Left lobe of liver (tissue), 2 donors: ENCODE measurements at places on chromosomes 7 and 10.

DNA sequence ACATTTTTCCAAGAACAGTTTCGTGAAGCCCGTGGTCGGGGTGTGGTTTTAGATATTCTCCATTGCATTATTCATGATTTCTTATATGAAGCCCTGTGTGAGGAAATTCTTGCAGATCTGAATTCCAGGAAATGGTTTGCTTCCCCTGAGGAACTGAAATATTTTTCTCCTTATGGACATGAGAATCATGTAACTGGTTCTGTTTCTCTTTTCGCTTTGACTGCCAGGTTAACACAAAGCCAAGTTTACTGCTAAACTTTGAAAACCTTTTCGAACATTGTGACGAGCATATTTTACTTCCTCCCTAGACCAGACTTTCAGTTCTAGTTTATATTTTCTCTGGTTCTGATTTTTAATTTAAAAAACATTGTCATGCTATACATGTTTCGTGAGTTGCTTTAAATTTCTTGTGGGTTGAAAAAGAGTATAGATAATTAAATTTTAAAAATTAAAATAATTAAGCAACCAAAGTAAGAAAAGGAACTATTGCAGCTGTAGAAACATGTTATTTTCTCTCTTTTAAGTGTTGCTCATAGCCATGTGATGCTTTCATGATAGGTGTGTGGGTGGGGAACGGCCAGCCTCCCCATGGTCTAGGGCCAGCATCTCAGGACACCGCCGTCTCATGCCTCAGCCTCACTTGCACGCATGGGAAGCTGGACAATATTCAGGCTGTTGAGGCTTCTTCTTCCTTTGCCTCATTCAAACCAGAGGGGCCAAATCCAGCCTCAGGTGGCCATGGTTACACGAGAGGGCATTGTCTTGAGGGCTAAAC, 97.1 kb downstream of the CREB5 start:
- DNase-seq: no peak

DNA sequence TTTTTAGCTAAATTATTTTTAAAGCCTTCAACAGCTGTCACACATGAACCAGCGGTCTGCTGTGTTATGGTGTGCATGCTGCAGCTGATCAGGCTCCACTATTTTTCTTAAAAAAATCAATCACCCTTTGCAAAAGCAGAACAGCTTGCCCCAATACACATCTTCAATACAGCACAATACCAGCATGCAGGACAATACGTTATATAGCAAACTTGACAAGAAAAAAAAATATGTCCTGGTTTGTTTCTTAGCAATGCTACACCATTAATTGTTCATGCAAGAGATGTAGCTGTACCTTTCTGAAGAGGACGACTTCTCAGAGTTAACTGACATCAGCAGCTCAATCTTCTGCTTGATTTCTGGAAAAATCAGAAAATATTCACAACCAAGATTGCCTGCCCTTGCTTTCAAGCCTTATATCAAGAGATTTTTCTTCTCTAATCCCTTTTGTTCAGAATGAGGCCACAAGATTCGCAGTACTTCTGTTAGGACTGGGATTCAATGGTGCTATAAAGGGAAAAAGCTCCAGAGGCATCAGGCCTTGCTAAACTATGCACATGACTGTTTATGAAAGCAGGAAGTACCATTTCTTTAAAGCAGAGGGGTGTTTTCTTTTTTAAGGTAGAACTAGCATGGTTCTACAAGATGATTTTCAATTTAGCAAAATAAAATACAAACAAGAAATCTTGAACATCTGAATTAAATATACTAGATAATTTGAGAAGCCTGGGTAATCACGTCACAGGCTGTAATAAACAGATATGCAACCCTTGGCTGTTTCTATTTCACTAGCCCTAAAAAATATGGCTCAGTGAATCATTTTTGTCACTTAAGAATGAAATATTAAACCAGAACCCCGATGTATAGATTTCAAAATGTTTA, 120.0 kb downstream of the SRPK2 start:
- DNase-seq: no peak

DNA sequence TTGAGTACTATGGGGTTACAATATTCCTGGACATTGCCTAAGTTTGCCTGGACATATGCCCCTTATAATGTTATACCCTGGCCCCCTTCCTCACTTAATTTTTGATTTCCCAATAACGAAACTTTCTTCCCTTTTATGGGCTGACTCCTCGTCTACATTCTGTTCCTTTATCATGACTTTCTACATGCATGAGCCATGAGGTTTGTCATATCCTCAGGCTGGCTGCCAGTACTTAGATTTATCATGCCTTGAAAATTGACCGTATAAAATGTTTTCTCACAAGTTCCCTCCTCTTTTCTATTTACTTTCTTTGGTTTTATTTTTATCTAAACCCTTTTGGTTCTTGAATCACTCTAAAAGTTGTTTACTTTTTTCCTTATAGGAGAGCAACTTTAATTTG, 4.7 kb downstream of the DNAH11 start:
- DNase-seq: no peak

- no peak for DNase-seq
Measured at GRCh38 chr7:105202616-105203015, 186.1 kb downstream of the SRPK2 start.

- DNase-seq: no peak
Measured at GRCh38 chr10:56653289-56653688, 292.2 kb upstream of the ZWINT start.

DNA sequence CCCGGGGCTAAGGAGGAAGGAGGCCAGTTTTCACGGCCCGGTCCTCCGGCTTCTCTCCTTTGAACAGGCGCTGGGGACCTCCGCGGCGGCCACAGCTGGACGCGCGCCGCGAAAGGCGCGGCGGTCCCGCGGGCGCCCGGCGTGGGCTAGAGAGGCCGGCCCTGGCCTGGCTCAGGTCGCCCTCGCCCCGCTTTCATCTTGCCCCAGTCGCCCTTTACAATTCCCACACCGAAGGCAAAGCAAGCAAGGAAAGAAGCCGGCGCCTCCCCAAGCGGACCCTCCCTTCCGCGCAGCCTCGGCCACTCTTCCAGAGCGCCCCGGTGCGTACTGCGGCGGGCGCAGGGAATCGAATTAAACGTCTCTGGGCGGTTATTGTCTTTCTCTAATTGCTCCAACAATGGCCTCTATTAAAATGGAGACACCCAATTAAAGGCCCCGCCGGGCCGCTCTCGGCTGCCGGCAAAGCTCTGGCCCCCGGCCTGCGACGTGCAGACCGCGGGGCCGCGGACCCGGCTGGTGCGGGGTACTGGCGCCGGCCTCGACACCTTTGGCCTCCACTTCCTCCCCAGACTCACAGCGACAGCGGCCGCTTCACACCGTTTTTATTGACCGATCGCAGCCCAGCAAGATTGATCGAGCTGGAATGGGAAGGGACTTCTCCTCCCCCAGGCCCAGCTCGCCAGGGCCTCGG, 4.5 kb upstream of the GATA3 start:
- DNase-seq: no peak

- DNase-seq: no peak
Measured at GRCh38 chr7:123995617-123996326, 37.1 kb downstream of the TMEM229A start.

DNA sequence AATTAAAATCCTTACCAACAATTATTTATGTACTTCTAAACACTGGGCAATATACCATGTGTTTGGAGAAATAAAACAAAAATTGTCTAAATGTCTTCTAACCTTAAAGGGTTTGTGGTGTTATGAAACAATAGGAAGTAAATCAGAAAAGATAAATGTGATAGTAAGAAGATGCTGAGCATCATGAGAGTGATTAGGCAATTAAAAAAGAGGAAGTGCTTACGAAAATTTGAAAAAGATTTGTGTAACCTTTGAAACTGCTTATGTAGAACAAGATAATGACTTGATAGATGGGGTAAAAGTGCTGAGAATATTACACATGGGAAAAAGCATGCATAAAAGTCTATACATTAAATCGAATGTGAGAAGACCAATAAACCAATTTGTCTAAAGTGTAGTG, 573.4 kb upstream of the CNTNAP2 start:
- DNase-seq: no peak

DNA sequence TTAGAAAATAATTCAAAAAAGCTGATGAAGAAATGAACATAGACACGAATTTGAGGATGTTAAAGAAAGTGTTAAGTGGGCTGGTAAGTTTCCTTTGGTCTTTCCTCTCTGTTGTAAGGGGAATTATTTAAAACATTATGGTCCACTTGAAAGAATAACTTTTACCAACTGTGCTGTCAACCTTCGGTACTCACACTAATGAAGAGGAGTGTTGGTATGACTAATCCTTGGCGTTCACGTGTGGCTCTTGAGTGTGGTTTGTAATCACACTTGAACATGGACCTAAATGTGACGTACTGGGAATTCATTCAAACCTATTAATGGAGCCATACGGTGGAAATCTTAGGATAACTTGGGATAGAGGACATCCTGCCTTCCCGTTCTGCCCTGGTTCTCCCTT, 41.3 kb downstream of the TBXAS1 start:
- DNase-seq: no peak

DNA sequence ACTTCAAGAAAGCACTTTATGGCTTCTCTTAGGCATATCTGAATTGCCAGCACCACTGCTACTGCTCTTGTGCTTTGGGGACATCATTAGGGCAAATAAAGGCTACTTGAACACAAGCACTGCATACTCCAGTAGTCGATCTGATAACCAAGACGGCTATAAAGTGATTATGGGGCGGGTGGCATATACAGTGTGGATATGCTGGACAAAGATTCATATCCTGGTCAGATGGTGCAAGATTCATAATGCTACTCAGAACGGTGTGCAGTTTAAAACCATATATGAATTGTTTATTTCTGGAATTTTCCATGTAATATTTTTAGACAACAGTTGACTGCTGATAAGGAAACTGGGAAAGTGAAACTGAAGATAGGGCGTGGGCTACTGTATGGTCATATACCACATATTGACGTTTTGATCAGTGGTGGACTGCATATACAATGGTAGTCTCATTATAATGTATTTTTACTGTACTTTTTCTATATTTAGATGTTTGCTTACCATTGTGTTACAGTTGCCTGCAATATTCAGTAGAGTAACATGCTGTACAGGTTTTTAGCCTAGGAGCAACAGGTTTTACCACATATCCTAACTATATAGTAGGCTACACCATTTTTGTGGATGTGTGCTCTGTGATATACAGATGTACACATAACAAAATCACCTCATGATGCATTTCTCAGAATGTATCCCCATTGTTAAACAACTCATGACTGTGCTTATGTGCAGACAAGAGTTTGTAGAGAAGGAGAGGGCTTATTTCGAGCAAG, 15.2 kb downstream of the ANLN start:
- no peak for DNase-seq

GRCh38 chr10:89476150-89476549, 59.2 kb downstream of the SLC16A12 start:
- DNase-seq: no peak

DNA sequence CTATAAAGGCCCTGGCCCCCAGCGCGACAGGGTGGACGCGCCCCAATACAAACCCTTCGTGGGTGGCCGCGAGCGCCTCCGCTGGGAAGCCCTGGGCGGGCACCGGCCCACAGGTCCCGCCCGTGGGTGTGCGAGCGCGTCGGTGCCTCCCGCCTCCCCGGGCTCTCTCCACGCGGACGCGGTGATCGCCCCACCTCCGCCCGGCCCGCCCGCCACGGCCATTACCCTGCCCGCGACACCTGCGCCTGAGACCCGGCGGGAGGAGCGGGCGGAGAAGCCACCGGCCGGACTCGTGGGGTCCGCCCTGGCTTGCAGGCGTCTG, 81.2 kb downstream of the PAX2 start:
- DNase-seq: no peak

- no peak for DNase-seq
Measured at GRCh38 chr10:88389456-88389855, 193.7 kb downstream of the RNLS start.

DNA sequence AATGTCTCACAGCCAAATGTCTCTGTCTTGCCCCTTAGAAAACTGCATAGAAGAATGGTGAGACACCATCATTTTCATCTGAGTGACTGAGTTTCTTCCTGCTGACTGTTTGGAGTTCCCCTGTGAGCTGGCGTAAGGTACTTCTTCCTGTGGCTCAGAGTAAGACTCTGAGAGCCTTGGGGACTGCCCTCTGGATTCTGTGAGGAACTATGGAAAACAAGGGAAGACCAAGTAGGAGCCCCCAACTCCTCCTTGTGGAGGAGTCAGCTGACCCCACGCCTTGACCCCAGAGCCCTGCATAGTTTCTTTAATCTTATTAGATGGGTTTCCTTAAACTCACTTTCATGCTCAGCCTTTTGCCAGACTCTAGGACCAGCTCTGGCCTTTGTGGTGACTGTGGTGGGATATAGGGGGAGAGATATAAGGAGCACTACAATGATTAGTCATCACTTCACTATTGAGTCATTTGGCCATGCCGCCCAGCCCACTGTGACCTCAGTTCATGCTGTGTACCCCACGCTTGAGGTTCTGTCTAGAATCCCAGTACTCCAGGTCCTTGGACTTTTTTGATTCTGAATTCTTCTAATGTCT, 51.8 kb upstream of the FAM133B start:
- no peak for DNase-seq

GRCh38 chr7:159272739-159273138, 128.1 kb upstream of the VIPR2 start:
- DNase-seq: no peak

DNA sequence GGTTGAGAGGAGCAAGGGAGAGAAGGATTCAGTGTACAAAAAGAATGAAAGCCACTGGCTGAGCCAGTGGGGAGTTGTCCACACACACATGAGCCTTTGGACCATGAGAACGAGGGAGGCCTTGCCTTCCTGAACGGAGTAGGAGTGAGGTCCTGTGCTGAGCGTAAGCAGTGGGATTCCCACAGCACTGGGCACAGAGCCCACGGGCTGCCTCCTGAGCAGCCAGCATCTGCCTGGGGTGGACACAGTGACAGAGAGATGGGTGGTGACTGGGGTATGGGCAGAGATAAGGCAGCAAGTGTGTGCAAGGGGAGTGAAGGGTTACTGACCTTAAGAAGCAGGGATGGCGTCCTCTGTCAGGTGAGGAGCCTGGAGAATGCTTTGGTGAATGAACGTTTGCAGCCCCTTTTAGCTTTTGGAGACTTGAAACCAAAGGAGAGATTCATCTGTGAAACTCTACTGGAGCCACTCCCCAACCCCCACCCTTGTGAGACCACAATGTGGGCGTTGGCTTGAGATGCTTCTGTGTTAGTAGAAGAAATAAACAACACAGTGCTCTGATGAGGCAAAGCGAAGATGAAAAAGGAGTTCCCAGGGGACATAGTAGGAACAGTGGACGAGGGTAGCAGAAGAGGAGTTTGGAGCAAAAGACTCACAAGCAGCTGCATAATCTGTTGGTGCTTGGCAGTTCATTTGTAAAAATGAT, 56.5 kb downstream of the FIGNL1 start:
- DNase-seq: no peak
